ENCODE measurements at places on chromosomes 2 and 18.

DNA sequence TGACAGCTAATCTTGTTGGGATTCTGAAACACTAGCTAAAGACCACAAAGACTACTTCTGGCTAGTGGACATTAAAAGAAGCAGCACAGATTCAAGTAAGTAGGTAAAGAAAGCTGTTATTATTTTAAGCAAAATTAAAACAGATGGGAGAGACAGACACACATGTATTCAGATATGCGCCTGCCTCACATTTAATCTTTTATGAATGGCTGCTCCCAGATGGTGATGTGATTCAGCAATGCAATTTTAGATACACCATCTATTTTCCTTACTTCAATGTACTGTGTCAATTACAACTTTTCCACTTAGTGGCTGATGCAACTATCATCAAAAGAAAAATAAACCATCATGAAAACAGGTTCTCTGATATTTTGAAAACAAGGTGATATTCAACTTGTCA is 133.0 kb upstream of the PGAP1 start:
- no peak for DNase-seq

- DNase-seq, result no peak
Measured at GRCh38 chr18:59127047-59127446, 12.6 kb upstream of the SEC11C start.

GRCh38 chr2:232490221-232491138 is 2.8 kb upstream of the ECEL1 start:
- DNase-seq, result no peak

DNA sequence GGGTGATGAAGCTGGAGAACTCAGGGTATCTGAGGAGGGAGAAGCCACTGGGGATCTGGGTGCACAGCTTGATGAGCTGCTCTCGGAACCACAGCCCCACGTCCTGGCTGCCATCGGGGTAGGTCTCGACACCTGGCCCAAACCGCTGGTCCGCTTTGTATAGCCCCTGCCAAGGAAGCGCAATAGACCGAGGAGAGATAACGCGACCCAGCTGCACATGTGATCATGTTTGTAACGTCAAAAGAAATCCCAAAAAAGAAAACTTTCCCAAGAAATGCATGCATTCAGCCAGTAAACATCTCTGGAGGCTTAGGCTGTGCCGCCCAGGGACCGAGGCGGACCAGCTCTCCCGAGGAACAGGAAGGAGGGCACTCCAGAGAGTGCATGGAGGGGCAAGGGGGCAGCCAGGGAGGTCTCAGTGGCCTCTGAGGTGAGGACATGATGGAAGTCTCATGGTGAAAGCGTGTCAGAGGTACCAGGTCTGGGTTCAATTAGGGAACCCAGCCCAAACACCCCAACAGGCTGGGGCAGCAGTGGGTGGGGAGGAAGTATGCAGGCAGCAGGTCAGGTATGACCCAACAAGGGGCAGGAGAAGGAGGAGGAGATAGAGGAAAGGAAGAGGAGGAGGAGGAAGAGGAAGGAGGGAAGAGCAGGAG is 28.3 kb downstream of the ANKMY1 start:
- no peak for DNase-seq

DNA sequence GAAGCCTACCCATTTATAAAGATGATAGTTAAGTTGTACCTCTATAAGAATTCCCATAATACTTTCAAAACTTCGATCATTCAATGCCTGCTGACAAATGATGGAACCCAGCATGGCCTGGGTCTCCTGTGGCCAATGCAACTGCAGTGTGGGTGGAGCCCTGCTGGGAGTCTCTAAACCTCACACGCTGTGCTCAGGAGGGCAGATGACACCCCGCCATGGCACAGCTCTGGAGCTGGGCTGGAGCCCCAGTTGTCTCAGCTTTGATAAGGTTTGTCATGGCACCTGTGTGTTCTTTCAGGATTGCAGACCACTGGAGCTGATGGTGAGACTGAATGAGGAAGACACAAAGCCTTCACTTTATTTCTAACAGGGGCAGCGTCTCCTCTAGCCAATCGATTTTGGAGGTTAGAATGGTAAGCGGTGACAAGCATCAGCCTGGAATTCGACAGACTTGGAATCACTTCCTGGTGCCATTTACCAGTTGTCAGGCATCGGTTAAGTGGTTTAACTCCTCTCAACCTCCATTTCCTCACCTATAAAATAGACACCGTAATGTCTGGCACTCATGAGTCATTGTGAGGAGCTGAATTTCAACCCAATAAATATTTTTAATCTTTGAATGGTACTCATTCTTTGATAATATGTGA is 383.6 kb upstream of the SALL3 start:
- no peak for DNase-seq

DNA sequence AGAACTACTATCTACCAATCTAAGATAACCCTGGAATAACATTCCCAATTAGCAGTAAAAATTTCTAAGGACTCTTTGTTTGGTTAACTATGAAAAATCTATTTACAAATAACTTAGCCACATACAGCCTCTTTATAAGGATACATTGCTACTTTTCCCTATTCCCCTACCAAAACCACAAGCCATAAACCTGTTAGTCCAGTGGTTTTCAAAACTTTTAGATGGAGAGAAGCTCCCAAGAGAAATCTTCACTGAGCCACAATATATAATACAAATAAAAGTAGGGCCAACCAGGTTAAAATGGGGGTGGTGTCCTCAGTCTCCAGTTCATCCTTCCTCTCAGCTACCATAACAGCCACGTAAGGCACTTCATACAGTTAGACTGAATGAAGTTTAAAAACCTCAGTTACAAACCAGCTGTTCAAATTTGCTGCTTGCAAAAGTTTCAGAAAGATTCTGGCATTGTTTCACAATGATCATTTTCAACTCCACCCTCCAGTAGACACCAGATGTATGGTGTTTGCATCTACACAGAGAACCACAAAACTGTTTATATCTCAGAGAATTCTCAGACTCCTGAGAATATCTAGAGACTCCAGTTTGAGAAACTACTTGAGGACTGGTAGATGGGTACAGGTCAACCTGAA is 26.0 kb downstream of the SOS1 start:
- DNase-seq, result no peak

DNA sequence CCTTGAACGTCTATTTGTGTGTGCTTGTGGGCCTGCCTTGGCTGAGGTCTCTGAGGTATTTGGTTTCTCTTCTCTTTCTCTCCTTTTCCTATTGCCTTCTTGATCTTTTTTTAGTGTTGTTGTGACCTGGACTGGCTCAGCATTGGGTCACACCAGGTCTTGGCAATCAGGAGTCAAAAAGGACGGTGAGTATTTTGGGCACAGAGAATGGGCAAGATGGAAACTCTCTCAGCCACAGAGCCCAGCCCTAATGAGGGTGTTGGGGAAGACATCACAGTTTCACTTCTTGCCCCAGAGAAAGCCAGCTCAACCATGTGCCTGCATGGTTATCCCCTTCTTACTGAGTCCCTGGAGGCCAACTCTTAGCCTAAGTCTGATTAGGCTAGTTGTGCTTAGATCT is 13.7 kb upstream of the INO80C start:
- no peak for DNase-seq

GRCh38 chr2:208129744-208130711 is at the start of gene CRYGC:
Gene CRYGC (minus strand): TSS chr2:208129828. CDS start chr2:208129792, 36 bp downstream.
- DNase-seq, result no peak

GRCh38 chr2:142718576-142719155 is 158.8 kb upstream of the KYNU start:
- no peak for DNase-seq

DNA sequence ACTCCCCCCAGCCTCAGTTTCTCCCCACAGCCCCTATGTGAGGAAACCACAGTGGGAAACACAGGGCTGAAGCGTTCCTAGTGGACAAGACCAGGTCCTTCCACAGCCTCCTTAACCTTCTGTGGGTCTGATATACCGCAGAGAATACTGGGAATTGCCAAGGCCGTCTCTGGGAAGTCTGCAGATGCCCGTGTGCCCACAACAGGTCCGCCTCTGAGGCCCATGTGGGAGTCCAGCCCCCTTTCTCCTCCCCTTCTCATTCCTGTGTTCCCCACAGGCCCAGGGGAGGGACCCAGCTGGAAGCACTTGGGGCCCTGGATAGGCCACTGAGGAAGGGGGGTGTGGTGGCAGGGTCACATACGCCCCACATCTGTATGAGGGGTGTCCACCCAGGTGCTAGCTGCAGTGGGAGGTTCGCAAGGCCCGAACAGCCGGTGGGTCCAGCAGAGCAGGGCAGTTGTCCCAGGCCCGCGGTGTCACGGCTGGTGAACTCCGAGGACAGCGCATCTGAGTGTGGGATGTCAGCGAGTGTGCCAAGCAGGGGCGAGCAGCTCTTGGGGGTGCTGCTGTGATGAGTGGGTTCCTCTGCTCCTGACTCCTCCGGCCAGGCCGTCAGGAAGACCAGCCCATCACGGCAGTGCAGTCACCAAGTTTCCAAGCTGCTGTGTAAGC is 2.4 kb upstream of the KCNIP3 start:
- no peak for DNase-seq

- DNase-seq, result no peak
Measured at GRCh38 chr18:35076135-35076924, 35.1 kb downstream of the MAPRE2 start.

DNA sequence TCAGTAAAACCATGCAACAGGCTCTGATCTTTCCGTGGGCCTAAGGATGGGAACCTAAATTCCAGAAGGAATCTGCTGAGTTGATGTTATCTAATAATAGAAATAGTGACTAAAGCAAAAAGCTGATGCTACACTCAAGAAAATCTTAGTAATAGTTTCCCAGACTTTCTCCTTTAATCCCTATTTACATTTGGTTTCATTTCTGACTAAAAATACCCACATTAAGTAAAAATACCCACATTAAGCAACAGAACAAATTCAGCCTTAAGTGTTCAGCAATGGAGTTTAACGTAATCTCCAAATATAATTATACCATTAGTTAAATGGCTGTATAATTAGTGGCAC is 50.3 kb downstream of the CCBE1 start:
- DNase-seq, result no peak

DNA sequence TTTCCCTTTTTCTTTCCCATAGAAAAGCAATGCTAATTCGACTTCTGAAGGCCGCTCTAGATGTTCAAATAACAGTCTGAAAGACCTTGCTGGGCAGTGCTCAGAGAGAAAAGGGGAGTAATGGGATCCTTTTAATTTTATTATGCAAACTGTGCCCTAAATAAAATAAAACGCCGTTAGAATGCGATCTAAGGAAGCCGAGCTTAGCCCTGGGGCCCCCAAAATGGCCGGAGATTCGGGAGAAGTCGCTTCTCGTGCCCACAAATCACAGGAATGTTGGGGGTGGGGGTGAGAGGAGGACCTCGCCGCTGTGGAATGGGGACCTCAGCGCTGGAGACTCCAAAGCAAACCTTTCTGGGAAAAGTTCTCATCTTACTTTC is 8.4 kb upstream of the POU3F3 start:
- DNase-seq, result no peak

GRCh38 chr2:173496746-173497145 is 142.1 kb downstream of the CDCA7 start:
- no peak for DNase-seq

- DNase-seq, result no peak
Measured at GRCh38 chr2:72084584-72084976, 63.1 kb downstream of the CYP26B1 start.

GRCh38 chr18:623761-624620 is 27.2 kb downstream of the CLUL1 start:
- peak; percentile 40 for DNase-seq

Data from activated gamma-delta T cell treated with anti-CD3 and anti-CD28 coated beads, Interleukin-2, amount 50 U/mL, for 16 hours (primary cell).